ENCODE measurements at places on chromosomes 5 and 9.

- DNase-seq: no peak
Observed at GRCh38 chr5:139340051-139340450, 1.6 kb upstream of the PAIP2 start.

DNA sequence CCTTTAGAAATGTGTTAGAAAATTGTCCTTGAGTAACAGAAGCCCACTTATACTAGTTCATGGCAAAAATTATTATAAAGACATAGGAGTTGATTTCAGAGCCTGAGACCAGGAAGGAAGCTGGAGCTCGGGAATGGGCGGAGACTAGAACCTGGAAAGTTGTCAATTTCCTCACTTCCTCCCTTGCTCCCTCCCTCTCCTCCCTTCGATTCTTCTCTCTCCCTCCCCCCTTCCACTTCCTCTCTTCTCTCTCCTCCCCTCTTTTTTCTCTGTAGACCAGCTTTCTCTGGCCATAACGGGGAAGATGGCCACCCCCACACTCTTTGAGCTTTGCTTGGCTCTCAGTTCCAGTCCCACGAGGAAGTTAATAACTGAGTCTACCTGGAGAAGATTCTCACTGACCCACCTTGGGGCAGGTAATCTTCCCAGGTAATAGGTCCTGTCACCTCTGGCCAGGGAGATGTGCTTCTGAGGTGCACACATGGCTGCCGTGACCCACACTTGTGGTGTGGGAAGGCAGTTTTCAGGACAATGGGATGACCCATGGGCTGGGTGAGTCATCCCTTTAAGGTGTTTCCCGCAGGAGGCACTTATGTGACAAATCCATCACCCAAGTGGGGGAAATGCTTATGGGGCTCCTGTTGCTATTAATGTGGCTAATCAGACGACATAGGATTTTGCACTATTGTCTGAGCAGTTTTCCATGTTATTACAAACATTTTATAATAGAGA is 78.7 kb downstream of the HSPA4 start:
- no peak for DNase-seq

DNA sequence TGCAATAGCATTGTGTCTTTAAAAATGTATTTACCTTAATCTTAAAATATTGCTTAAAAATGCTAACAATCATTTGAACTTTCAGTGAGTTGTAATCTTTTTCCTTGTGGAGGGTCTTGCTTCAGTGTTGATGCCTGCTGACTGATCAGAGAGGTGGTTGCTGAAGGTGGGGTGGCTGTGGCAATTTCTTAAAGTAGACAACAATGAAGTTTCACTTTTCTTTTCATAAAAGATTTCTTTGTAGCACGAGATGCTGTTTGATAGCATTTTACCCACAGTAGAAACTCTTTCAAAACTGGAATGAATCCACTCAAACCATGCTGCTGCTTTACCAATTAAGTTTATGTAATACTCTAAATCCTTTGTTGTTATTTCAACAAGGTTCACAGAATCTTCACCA is 50.8 kb downstream of the NR3C1 start:
- DNase-seq: peak; percentile 5

- no peak for DNase-seq
Observed at GRCh38 chr5:33631786-33632185, 191.0 kb downstream of the TARS1 start.

GRCh38 chr5:5141625-5142525 is 1.7 kb downstream of the ADAMTS16 start:
- DNase-seq: peak; percentile 18

- DNase-seq: no peak
Observed at GRCh38 chr5:38433160-38433861, 123.1 kb downstream of the LIFR start.

DNA sequence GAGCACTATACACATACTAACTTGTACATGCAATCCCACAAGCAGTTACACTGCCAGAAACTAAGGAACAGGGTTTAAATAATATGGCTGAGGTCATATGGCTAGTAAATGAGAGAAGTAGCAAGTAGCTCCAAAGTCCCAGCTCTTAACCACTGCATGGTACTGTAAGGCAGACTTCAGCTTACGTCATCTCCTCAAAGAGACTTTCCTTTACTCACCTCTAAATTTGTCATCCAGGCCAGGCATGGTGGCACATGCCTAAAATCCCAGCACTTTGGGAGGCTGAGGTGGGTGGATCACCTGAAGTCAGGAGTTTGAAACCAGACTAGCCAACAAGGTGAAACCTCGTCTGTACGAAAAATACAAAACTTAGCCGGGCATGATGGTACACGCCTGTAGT is 20.4 kb upstream of the SELENOP start:
- DNase-seq: no peak

DNA sequence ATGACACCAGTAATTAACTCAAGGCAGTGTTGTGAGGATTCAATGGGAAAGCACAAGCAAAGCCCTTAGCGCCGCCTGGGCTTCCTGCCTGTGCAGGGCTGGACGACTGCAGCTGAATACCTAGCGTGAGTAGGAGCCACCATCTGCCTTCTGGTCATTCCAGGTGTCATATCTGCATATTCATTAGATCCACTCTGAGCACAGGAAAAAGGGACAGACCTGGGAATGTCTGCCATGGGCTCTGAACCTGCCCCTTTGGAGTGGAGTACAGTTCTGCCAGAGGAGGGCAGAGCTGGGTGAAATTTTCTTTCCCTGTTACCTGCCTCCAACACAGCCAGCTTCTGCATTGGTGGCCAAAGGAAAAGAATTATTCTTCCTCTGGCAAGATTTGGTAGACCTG is 298.8 kb downstream of the NSG2 start:
- DNase-seq: no peak

DNA sequence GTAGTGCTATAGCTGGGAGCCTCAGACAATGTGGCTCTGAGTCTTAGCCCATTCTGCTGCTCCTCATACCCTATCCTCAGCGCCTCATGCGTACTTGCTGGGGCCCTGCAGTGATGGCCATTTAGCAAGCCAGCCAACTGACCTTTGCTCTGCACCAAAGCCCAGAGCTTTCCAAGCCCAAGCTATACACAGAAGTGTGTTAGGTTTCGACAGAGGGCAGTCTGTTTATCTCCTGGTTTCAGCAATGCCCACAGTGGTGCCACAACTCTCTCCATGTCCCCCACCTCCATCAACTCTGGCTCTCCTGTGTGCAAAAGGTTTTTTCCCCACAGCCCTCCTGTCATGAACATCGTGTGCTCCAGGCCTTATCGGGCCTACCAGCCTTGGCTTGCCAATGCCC is 16.9 kb downstream of the GNG10 start:
- no peak for DNase-seq

DNA sequence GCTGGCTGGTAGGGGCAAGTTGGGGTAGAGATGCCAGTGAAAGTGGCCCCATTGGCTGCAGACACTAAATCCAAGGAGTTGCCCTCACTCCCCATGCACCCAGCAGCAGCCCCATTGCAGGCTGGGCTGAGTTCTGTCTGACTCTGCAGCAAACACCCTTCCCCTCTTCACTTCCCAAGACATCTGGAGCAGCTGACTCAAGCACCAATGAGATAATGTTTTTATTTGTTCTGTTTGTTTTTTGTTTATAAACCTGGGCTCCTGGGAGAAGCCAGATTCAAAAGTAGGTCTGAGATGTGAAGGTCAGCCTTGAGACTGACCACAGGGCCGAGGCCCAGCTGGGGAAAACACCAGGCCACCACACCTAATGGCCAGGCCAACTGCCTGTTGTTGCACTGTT is 545.9 kb upstream of the KLF4 start:
- no peak for DNase-seq

- DNase-seq: no peak
Observed at GRCh38 chr9:93436218-93436617, 15.3 kb upstream of the FAM120A start.

Data from activated T-helper 1 cell treated with anti-CD3 and anti-CD28 coated beads, Interleukin-2, amount 50 U/mL, for 16 hours (primary cell).